ENCODE measurements at places on chromosomes 3 and 15.

DNA sequence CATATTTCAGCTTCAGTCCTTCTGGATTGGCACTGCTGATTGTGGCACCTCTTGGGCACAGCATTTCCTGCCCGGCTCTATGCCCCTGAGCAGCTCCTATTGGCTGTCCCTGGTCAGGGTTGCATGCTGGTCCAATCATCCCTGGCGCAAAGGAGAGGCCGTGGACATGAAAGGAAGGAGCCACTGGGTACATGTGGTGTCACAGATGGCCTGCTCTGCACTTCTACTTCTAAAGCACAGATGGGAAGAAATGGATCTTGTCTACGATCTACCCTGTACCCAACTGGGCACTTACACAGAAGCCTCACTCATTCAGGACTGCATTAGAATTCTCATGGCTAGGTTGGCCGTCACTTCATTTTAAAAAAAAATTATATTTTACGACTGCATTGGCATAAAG lies 232.5 kb downstream of the SHQ1 start:
- no peak for DNase-seq

- peak; percentile 97 for DNase-seq
Measured at GRCh38 chr3:111768571-111769100, 90.4 kb upstream of the PHLDB2 start.

DNA sequence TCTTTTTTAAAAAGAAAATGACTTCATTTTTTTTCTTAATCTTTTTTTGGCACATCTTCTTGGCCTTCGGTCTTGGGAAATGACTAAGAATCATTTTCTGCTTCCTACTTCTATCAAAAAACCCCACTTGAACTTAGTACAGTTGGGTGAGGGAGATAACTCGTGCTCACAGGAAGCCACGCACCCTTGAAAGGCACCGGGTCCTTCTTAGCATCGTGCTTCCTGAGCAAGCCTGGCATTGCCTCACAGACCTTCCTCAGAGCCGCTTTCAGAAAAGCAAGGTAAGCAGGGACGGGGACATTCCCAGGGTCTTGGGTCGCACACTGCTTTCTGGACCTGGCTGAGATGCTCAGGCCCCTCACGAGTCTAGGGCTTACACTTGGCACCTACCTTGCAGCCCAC lies at the start of gene CCR4:
Gene CCR4, plus strand, starts transcription at position 235 of the 402 bp plus-strand sequence. CDS start 1,779 bp downstream, outside the sequence.
- DNase-seq, result no peak

DNA sequence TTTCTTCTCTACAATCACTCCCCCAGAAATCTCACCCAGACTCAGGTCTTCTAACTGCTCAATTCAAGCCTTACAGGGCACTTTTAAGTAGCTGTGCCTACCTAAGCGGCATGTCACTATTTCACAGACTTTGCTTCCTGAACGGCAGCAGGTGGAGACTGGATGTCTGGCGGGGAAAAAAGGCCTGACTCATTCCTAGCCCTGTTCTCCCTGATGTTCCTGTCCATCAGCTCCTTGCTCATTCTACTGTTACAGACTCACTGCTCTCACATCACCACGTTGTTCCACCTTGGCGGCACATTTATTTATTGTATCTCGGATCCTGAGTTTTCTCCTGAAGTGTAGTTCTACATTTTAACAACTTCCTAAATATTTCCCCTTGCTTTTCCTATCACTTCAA lies 52.6 kb upstream of the ATP11B start:
- peak; percentile 58 for DNase-seq

DNA sequence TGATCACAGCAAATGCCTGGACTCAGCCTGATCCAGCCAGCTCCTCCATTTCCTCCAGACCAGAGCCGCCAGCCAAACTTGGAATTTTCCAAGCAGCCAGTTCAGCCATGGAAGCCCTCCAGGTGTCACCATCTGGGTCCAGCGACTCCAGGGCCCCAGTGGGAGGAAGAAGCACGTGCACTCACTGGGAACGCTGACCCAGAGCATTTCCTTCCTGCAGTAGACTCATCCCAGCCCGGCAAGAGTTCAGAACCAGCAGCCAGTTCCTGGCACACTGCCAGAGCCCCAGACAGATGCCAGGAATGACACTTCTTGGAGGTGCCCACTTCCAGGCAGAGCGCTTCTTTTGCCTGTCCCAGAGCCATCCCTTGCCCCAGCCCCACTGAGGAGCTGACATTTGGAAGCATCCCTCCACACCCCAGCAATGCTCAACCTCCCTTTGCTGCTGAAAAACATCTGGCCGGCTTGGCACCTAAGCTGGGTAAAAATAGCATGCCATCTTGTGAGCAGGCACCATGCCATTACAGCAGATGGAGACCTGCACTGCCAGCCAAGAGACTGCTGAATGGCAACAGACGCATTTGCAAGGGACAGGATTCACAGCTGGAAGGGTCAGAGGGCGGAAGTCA lies 460.3 kb upstream of the PROK2 start:
- no peak for DNase-seq

GRCh38 chr15:85492406-85492805 lies 112.0 kb downstream of the AKAP13 start:
- no peak for DNase-seq

DNA sequence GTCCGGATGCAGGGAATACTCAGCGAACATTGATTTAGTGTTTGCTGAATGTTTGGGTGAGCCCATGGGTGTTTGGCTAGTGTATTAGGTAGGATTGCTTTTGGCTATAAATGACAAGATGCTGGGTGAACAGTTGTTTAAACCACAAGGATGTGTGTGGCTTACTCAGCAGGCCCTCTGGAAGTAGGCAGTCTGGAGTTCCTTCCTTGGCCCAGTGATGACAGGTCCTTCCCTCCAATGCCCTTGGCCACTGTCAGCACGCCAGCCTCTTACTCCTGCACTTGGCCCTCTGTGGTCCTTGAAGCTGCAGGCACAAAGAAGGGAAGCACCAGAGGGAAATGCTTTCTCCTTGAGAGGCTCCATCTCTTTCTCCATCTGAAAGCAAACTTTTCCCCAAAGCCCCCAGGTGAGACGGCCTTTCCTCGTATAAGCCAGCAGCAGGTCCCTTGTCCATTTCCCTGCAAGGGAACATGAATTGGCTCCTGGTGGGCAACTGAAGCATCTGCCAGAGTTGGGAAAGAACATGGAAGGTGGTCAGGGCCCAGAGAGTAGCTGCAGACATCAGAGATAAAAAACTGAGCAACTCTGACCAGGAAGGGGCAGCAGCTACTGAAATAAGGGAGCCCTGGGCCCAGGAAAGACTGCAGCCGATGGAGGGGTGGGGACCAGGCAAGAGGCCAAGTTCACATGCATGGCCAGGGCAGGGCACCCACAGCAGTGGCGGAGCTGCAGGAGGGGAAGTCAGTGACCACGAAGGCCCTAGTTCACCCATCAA lies 105.0 kb downstream of the TPRA1 start:
- DNase-seq, result no peak

GRCh38 chr15:77484994-77485393 lies 64.3 kb downstream of the HMG20A start:
- DNase-seq, result no peak

DNA sequence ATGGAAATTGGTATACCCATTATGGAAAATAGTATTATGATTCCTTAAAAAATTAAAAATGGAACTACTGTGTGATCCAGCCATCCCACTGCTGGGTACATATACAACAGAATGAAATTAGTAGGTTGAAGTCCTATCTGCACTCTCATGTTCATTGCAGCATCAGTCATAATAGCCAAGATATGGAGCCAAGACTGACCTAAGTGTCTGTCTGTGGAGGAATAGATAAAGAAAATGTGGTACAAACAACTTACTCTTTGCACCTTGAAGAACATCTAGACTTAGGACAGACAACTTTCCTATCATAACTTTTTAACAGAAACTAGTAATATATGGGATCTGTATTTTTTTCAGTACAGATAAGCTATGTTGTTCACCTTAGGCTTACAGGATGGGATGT lies 30.0 kb upstream of the PPARG start:
- DNase-seq, result no peak

GRCh38 chr3:127114337-127115070 lies 78.4 kb upstream of the PRR23E start:
- DNase-seq, result no peak

DNA sequence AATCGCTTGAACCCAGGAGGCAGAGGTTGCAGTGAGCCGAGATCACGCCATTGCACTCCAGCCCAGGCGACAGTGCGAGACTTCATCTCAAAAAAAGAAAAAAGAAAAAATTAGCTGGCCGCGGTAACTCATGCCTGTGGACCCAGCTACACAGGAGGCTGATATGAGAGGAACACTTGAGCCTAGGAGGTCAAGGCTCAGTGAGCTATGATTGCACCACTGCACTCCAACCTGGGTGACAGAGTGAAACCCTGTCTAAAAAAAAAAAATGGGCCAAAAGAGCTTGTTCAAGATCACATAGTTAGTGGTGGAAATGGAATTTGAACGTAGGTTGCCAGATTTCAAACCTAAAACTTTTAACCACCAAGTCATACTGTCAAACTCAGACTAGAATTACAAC lies 46.2 kb upstream of the PPP4R2 start:
- DNase-seq, result no peak

DNA sequence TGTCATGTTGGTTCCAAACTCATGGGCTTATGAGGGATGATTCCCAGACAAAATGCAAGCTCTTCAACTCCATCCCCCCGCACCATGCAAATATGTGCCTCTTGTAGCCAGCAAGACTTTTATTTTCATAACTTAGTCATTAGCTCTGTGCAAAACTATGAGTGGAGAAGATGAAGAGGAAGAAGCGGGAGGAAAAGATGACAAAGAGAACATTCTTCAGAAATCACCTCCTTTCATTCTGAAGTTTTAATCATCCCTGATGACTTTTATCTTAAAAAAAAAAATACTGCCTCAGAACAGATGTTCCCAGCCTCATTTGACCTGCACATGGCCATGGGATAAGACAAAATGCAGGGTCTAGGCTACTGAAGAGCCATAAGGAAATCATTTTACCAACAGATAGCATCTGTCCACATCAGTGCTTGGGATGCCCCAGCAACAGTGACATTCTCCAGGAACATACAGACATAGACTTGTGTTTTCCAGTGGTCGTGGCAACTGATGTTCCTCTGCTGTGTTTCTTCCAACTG lies 145.5 kb downstream of the WNT5A start:
- no peak for DNase-seq

GRCh38 chr15:31234815-31235214 lies 91.8 kb upstream of the KLF13 start:
- DNase-seq, result no peak

- DNase-seq, result no peak
Measured at GRCh38 chr15:25508369-25509002, 69.7 kb upstream of the UBE3A start.

DNA sequence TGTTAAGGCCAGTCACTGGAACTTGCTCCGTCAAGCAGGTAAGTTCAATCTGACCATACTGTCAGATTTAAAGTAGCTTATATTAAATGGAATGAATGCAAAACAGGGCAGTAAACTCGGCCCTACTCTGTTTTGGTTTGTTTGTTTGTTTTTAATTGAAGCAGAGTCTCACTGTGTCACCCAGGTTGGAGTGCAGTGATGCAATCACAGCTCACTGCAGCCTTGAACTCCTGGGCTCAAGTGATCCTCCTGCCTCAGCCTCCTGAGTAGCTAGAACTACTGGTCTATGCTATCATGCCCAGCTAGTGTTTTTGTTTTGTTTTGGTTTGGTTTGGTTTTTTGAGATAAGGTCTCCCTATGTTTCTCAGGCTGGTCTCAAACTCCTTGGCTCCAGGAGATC lies 305.0 kb downstream of the FEZF2 start:
- DNase-seq, result no peak

- no peak for DNase-seq
Measured at GRCh38 chr3:138461246-138461645, 26.8 kb downstream of the ESYT3 start.

DNA sequence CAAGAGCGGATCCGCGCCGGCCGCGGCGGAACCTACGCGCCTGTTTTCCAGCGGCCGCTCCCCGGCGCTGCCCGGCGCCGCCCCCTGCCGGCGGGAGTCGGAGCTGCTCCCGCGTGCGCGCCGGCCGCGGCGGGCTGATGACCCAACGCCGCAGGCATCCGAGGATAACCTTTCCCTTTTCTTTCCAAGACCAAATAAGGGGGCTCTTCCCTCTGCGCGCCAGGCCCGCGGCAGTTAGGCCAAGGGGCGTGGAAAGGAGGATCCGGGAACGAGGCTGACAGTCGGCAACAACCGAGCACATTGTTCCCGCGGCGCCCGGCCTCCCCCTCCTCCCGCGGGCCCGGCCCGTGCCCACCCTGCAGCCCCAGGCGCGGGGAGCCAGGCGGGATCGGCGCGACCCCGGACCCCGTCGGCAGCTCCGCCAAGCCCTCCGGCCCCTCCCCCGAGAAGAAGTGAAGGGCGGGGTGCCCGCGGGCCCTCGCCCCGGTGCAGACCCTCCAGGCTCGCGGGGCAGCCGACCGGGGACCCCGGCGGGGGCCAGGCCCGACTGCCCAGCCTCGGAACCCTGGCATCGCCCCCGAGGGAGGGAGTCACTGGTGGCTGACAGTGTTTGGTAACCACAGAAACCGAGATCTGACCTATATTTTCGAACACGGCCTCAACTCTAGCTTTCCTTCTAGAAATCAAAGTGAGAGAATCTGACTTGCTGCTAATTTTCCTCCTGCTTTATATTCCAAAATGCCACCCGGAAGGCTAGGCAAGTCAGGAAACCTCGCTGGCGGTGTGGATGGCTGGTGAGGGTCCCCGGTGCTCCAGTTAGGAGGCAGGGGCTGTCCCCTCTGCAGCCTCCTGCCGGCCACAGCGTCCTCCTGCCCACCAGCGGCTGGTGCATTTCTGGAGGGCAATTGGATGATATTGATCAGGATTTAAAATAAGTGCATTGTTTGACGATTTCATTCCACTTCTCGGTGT lies 45.6 kb upstream of the SYNM start:
- peak; percentile 54 for DNase-seq

DNA sequence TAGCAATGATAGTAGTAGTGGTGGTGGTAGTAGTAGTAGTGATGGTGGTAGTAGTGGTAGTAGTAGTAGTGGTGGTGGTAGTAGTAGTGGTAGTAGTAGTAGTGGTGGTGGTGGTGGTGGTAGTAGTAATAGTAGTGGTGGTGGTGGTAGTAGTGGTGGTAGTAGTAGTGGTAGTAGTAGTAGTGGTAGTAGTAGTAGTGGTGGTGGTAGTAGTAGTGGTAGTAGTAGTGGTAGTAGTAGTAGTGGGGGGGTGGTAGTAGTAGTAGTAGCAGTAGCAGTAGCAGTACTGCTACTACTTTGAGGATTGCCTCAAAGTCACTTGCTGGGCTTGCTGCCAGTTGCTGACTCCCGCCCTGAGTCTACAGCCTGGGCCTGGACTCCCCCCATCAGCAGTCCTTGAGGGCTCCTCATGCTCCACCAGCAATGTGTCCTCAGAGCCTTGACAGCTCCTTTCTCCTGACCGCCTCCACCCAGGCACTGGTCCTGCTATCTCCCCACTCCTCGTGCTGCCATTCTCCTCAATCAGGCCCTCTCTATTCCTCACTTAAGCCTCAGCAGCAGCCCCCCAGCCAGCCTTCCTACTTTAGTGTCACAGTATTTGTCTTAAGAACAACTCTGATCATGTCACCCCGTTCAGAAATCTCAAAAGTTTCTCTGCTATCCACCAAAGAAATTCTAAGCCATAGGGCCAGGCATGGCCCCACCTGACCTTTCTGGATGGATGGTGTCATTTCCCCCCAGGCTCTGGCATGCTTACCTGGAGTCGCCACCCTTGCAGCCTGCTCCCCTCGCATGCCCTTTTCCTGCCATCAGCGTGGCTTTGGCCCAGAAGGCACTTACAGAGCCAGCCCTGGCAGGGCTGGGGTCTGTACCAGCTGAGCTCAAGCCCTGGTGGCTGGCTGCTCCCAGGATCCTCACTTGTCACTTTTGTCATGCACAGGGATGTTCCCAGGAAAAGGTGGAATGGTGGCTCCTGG lies 45.6 kb downstream of the DLEC1 start:
- DNase-seq, result no peak

- DNase-seq, result no peak
Measured at GRCh38 chr3:138950006-138950644, 3.1 kb downstream of the FOXL2NB start.
